Stomach (tissue), 19 donors: ENCODE measurements at places on chromosomes 16 and 17. TPM values are rescaled to one million over a fixed set of nuclear protein-coding genes. Genes with fewer than 3 reads are reported as not detected.

DNA sequence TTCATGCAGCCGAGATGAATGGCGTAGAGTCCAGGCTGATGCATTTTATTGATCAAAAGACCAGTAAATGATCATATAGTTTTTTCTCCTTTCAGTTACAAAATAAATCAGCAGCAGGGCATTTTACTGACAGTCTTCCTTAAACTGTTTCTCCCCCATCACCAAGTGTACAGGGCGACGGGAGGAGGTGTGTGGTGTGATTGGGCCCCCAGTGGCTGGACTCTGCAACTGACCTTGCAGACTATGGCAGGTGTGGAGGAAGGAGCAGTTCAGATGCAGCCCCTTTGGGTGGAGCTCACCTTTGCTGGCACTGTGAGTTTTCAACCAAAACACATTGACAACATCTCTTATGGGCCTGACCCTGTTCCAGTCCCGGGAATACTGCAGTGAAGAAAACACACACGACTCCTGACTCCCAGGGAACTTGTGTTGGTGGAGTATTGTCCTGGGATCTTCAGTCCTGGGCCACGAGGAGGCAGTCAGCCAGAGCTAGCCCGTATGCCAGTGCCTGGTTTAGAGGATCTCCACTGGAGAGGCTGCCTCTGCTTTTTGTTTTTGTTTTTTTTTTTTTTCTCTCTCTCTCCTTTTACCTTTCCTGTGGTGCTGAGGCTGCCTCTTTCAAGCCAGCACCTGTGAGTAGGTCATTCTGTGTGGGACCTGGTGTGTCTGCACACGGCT is 29.8 kb downstream of the KIAA0513 start:
- DNase-seq = peak; percentile 70

KRTAP4-4 gene
- not detected for total RNA-seq

XAF1 gene
- 116 TPM for total RNA-seq

DNA sequence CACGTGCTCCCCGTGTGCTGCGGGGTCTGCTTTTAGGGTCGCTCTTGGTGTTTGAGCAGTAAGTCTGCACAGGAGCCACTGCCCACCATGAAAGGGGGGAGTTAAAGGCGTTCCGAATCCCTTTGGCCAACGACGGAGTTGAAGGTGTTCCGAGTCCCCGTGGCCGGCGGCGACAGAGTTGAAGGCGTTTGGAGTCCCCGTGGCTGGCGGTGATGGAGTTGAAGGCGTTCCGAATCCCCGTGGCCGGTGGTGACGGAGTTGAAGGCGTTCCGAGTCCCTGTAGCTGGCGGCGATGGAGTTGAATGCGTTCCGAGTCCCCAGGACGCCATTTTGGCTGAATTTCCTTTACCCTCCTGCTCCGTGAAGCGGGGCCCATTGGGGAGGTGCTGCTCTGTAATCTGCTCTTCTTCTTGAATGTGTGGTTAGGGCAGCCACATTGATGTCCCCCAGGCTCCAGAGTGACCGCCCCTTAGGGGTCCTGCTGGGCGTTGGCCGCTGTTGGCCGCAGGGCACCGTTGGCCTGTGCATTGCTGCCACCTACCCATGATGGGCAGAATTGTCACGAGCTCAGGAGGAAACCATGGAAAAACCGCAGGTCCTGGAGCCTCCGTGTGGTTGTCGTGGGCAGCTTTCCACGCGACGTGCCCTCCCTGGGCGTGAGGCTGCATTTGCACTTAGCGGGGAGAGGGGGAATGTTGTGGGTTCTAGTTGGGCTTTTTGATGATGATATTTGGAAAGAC is 73.7 kb upstream of the ZNF750 start:
- DNase-seq = peak; percentile 44

GRB7 gene
- total RNA-seq = 9.2 TPM

DNA sequence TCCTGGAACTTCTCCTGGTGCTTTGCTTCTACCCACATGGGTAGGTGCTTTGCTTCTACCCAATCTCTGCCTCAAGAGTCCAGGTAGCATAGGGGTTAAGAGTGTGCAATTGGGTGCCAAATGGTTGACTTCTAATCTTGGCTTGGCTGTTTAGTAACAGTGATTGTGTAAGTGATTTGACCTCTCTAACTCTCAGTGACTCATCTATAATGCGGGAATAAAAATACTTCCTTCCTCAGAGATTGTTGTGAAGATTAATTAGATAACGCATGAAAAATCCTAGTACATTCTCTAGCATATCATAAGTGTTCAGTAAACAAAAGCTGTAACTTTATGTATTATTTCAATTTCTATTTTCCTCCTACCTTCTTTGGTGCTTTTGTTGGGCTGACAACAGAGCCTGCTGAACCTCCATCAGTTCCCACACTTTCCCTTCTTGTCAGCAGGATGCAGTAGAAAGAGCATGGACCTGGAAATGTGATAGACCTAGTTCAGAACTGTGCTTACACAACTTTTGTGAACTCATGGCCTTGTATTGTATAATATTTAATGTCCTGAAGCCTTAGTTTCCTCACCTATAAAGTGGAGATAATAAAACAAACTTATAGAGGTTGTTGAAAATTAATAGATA is 72.9 kb upstream of the SMIM36 start:
- DNase-seq = no peak

DNA sequence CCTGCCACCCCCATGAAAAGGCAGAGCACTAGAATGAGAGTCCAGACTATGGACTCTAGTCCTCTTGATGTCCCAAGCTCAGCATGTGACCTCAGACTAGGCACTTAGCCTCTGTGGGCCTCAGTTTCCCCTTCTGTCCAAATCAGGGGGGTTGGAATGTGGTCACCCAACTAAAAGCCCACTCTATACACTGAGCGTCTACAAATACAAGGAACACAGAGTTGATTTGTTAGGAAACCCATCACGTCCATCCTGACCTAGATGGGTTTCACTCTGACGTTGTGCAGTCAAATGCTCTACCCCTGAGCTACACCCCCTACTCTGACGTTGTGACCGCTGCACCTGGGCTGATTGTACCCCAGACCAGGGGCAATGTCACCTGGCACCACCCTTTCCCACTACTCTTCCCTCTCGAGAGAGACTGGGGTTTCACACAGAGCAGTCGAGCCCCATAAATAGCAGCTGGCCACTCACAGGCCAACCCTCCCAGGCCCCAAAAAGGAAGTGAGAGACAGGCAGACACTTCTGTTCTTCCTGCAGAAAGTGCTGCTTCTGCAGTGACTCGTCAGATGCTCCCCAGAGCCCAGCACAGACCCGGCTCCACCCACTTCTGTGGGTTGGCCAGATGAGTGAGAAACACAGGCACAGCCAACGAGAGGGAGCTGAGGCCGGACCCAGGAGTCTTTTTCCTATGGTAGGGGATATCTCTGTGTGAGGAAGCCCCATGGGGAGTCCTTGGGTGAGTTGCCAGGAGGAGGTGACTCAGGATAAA is 16.1 kb upstream of the TNFRSF13B start:
- DNase-seq = peak; percentile 79

HSPB9 gene
- total RNA-seq = not detected

LLGL2 gene
- 126 TPM for total RNA-seq

SMIM22 gene
- 131 TPM for total RNA-seq

UTP18 gene
- total RNA-seq = 12.8 TPM

DNA sequence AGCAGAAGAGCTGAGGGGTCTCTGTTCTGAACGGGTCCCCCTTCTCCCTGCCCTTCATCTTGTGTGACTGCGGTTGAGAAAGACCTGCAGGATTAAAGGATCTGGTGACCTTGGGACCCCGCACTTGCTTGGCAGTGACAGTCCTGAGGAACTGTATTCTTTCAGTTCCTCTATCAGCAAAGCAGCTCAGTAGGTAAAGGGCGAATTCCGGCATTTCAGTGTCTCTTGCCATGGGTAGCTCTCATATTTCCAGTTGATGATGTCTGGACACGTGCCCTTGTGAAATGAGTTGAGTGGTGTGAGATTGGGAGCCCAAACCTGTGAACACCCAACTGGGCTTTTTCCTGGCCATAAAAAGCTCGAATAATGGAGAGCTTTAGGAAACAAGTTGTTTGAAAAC is 135.7 kb downstream of the PRKCA start:
- DNase-seq = no peak

TBC1D26 gene
- total RNA-seq = 0.37 TPM

MAPT gene
- 3.5 TPM for total RNA-seq

- no peak for DNase-seq
These were observed 12.1 kb downstream of the CASKIN1 start for GRCh38 chr16:2184346-2184745.

GRCh38 chr16:6132121-6132520 is 1034.5 kb upstream of the EEF2KMT start:
- DNase-seq = no peak

WNK4 gene
- 16.3 TPM for total RNA-seq

DNA sequence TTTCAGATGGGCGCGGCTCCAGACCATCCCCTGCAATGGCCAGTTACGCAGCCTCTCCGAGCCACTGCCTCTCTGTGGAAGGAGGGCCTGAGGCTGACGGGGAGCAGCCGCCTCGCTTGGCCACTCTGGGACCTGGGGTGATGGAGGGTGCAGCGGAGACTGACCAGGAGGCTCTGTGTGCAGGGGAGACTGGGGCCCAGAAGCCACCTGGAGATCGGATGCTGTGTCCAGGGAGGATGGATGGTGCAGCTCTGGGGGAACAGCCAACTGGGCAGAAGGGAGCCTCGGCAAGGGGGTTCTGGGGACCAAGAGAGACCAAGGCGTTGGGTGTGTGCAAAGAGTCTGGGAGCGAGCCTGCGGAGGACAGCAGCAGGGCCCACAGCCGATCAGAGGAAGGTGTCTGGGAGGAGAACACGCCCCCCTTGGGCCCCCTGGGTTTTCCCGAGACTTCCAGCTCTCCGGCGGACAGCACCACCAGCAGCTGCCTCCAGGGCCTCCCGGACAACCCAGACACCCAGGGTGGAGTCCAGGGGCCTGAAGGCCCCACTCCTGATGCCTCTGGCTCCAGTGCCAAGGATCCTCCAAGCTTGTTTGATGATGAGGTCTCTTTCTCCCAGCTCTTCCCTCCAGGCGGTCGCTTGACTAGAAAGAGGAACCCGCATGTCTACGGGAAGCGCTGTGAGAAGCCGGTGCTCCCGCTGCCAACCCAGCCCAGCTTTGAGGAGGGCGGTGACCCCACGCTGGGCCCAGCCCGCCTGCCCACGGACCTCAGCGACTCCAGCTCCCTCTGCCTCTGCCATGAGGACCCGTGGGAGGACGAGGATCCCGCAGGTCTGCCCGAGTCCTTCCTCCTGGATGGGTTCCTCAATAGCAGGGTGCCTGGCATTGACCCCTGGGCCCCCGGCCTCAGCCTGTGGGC is 17.4 kb upstream of the ZFPM1 start:
- no peak for DNase-seq

MYH1 gene
- total RNA-seq = not detected

SLC16A6 gene
- not detected for total RNA-seq

DNA sequence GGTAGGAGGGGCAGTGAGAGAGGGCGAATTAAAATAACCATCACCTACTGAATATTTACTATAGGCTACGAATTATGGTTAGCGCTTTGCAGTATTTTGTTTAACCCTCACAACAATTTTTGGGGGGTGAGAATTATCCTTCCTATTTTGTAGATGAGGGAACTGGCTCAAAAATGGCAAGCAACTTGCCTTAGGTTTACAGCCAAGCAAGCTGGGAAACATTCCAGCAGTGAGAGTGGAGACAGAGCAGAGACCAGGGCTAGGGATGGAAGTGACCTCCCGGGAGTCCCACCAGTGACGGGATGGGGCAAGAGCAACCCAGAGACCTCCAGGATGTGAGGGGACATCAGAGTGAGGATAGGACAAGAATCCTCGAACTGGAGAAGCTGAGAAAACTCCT is 352 bp upstream of the VMO1 start:
- DNase-seq = no peak

GRCh38 chr16:52577130-52577706 is 30.3 kb upstream of the TOX3 start:
- DNase-seq = no peak

GRCh38 chr17:51439395-51440229 is 179.3 kb downstream of the UTP18 start:
- no peak for DNase-seq

GRCh38 chr16:57976331-57976796 is 5.4 kb upstream of the CNGB1 start:
- DNase-seq = peak; percentile 43

GRCh38 chr16:76459111-76459510 is 181.9 kb downstream of the CNTNAP4 start:
- no peak for DNase-seq

TSPAN10 gene
- total RNA-seq = not detected

CSH1 gene
- not detected for total RNA-seq

DNA sequence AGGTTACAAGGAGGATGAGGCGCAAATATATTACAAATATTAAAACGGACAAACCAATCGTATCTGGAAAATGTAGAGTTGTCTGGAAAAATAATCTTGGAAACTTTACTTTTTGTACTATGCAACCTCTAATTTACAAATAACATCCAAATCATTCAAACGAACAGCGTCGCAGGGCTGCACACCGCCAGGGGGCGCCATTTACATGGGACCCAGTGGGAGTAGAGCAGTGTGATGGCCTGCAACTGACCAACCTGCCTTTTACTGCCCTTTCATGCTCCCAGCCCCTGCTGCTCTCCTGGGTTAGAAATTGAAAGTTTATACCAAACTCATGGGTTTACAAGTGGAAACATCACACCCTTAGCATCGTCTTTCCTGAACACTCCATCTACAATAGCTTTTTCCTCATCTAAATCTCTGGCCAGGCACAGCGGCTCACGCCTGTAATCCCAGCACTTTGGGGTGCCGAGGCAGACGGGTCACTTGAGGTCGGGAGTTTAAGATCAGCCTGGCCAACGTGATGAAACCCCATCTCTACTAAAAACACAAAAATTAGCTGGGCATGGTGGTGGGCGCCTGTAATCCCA is 10.0 kb downstream of the PITPNC1 start:
- DNase-seq = peak; percentile 42

DNA sequence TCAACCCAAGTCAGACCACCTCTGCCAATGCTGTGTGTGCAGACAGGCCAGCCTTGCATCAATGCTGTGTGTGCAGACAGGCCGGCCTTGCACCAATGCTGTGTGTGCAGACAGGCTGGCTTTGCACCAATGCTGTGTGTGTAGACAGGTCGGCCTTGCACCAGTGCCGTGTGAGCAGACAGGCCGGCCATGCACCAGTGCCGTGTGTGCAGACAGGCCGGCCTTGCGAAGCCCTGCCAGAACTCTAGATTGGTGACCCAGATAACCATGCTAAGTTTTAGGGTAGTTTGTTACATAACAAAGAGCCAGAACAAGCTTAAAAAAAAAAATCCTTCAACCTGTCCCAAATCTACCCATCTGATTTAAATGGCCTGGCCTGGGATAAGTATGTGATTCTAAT is 54.3 kb downstream of the ELAC2 start:
- no peak for DNase-seq

MEIOC gene
- total RNA-seq = not detected

ZFPM1 gene
- total RNA-seq = 20.5 TPM

- DNase-seq = no peak
These were observed 456.2 kb upstream of the SALL1 start for GRCh38 chr16:51607201-51607651.

MMP28 gene
- total RNA-seq = 57.6 TPM

P2RX5 gene
- 37.5 TPM for total RNA-seq

GRCh38 chr16:86158688-86159360 is 259.9 kb downstream of the IRF8 start:
- no peak for DNase-seq

NPTX1 gene
- 2.0 TPM for total RNA-seq

GRCh38 chr17:27533874-27534815 is 77.9 kb downstream of the KSR1 start:
- DNase-seq = no peak

- peak; percentile 33 for DNase-seq
These were observed 670 bp downstream of the TNFSF12 start for GRCh38 chr17:7549401-7550055.

TBC1D3K gene
- total RNA-seq = not detected
